Activated CD4-positive, alpha-beta T cell treated with anti-CD3 and anti-CD28 coated beads, Interleukin-2, amount 50 U/mL, for 48 hours (primary cell): ENCODE measurements at places on chromosomes 2 and 18.

DNA sequence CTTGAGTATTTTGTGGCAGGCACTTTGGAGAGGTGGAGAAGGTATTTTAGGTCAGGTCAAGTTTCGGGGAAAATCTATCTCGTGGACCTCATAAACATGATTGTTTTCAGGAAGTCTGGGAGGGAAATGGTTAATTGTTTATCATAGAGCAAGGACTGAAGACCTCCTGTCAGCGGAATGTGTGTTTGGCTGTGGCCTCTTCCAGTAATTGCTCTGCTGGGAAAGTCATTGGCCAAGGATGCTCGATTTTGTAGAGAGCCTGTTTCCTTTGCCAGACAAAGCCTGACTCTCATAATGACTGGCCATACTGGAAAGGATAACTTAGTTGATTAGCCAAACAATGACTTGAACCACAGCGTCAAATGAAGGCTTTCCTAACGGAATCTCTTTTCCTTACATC is 30.0 kb downstream of the IL1R2 start:
- no peak for DNase-seq

- DNase-seq = no peak
Observed at GRCh38 chr18:24502667-24503523, 42.5 kb downstream of the HRH4 start.

GRCh38 chr2:174716785-174717184 is 47.5 kb downstream of the CHRNA1 start:
- no peak for DNase-seq

- DNase-seq = no peak
Observed at GRCh38 chr2:212960336-212960735, 191.1 kb downstream of the IKZF2 start.

GRCh38 chr2:161177969-161178368 is 17.7 kb downstream of the TANK start:
- no peak for DNase-seq

- no peak for DNase-seq
Observed at GRCh38 chr2:159114835-159115234, 146.4 kb downstream of the TANC1 start.

DNA sequence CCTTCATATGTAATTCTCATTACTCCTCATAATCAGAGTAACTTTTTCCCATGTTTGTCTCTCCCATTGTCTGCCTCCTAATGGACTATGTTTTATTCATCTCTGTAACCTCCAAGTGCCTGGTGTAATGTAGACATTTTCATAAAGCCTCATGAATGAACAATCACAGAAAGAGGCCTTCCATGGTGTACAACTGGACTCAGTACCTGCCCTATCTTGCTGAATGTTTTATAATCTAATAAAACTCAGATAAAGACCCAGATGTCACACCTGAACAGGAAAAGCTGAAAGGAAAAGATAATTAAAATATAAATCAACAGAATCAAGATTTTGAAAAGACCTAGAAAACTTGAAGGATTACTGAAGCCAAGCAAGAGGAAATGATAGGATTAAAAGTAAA is 36.7 kb downstream of the RAB1A start:
- no peak for DNase-seq
